Thoracic aorta (tissue), 2 donors: ENCODE measurements at places on chromosomes 3 and 15.

GRCh38 chr15:69838994-69839393 lies 258.7 kb downstream of the TLE3 start:
- no peak for DNase-seq

DNA sequence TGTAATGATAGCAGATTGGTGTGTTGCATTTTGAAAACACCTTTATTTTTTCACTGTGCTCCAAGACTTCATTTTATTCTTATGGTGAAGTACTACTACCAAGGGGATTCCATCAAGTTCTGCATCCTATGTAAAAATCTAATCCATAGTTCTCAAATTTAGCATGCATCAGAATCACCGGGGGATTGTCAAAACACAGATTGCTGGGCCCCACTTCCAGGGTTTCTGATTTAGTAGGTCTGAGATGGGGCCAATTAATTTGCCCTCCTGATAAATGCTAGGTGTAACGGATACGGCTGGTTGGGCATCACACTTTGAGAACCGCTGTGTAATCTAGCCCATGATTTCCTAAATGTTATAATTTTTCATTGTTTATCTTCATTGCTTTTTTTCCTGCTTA lies 692 bp downstream of the ZWILCH start:
- DNase-seq: no peak

- no peak for DNase-seq
Measured at GRCh38 chr3:187974871-187975271, 179.1 kb upstream of the LPP start.

GRCh38 chr3:119625451-119626153 lies 27.9 kb downstream of the PLA1A start:
- DNase-seq: no peak

- DNase-seq: no peak
Measured at GRCh38 chr15:101528108-101528916, 38.8 kb upstream of the PCSK6 start.

GRCh38 chr3:107206945-107207344 lies 170.3 kb upstream of the CCDC54 start:
- DNase-seq: no peak

DNA sequence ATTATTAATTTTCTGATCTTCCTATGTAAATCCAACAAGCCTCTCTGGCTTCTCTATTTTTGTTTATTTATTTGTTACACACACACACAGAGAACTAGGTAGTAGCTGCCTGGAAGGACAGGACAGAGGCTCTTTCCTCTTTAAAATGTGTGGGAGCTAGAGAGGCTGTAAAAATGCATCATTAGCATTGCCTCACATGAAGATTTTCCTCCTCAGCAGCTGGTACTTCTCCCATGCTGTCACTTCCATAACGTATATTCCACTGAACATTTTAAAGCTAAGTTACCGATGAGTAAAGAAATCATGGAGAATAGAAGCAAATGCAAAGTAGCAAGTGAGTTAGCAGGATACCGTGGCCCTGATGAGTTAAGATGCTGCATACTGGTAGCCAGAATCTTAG lies 63.9 kb downstream of the IMPG2 start:
- DNase-seq: no peak

GRCh38 chr15:47184003-47184907 lies 533.0 kb upstream of the SEMA6D start:
- no peak for DNase-seq

DNA sequence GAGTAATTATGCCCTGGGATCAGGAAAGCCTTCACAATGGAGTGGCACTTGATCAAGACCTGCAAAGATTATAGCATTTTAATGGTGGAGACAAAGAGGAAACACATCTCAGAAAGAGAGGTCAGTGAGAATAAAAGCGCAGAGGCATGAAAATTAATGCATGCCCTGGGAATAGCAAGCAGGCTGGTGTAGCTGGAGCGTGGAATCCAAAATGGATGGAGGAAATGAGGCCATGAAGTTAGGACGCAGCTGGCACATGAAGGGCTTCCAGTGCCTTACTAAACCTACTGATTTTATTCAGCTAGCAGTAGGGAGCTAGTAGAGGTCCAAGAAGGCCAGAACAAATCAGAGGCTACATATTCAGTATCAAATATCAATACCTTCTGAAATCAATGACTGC lies 38.1 kb downstream of the TMEM212 start:
- no peak for DNase-seq

DNA sequence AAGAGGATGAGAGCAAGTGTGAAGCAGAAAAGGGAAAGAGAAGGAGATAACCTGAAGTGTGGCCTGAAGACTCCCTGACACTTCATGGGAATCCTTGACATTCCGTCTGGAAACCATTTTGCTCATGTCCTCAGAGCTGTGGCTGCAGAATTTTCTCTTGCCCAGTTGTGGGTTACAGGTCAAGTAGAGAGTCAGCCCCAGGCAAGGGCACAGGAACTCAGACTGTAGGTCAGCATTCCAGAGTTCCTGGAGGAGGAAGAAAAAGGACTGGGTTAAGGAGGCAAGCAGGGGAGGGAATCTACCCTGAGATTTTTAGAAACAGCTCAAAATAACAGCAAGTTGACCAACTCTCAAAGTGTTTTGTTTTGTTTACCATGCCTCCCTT lies 4.1 kb upstream of the THSD4 start:
- DNase-seq: no peak

GRCh38 chr3:110783541-110783940 lies 288.1 kb upstream of the NECTIN3 start:
- DNase-seq: no peak

GRCh38 chr15:47460795-47461573 lies 256.3 kb upstream of the SEMA6D start:
- DNase-seq: no peak

DNA sequence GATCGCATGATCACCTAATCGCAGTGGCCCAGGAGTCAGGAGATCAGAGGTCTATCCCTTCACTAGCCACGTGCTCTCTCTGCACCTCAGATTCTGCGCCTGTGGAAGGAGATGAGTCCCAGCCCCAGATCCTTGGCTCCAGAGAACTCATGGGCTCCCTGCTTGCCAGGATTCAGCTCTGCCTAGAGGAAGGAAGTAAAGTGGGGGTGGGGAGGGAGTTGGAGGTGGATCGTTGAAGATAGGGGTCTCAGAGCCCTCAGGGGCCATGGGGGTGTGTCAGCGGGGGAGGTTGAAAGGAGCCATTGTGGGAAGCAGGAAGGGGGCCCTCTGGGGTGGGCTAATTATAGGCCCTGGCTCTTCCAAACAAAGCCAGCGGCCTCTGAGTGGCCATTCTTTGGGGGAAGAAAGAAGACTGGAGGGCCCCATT lies 11.3 kb upstream of the STRA6 start:
- no peak for DNase-seq
